ENCODE measurements at places on chromosomes 1 and 21.

DNA sequence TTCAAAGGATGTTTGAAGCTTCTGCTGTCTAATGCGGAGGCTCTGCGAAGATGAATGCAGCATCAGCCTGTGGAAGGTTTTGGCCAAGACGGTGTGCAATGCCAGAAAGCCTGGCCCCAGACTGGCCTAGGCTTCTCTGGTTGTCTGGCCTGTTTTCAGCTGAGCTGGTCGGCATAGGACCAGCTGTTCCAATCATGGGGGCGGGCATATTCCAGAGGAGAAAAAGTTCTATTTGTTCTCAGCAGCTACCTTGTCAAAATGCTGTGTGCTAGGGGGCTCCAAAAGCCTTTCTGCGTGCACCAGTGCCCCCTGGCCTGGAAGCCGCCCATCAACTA, 57.6 kb downstream of the TGFB2 start:
- DNase-seq: no peak

- no peak for DNase-seq
Measured at GRCh38 chr21:42964546-42965210, 9.7 kb upstream of the PKNOX1 start.

- DNase-seq: no peak
Measured at GRCh38 chr21:44306936-44307704, 7.3 kb downstream of the PFKL start.

GRCh38 chr1:151502859-151503780, 8.1 kb upstream of the CGN start:
- no peak for DNase-seq

GRCh38 chr1:181951213-181951612, 110.3 kb downstream of the ZNF648 start:
- DNase-seq: no peak

DNA sequence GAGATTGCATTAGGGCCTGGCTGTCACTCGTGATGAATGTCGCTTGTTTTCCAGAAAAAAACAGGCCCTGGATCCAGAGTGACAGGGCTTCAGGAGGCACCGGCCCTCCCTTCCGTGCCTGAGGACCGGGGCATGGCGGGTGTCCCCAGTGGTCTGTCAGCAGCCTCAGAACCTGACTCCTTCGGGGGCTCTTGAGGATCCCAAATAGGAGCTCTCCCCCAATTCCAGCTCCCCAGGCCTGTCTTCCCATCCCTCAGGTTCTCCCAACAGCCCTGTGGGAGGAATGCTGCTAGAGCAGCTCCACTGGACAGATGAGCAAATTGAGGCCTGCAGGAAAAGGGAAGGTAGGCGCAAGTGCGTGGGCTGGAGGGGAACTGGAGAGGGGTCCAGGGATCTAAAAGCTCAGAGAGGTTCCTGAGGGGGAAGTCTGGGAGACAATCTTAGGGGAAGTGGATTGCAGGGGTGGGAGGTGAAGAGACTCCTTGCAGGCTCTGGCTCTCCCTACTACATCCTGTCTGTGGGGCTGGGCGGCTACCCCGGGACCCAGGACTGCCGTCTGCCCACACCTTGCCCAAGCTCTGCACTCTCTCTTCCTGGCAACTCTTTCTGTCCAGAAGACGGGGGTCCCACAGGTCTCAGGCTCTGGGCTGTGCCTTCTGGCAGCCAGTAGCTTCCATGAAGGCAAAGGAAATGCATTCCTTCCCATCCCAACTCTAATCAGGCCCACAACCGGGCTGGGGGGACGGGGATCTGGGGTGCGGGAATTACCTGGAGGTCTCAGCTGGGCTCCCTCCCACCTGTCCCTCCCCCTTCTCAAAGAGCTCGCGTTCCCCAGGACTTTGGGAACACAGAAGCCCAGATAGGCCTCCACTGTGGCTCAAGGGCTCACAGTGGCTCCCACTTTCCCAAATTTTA, 105.7 kb upstream of the CASZ1 start:
- no peak for DNase-seq

- DNase-seq: no peak
Measured at GRCh38 chr1:228918335-228918734, 183.1 kb downstream of the RHOU start.

DNA sequence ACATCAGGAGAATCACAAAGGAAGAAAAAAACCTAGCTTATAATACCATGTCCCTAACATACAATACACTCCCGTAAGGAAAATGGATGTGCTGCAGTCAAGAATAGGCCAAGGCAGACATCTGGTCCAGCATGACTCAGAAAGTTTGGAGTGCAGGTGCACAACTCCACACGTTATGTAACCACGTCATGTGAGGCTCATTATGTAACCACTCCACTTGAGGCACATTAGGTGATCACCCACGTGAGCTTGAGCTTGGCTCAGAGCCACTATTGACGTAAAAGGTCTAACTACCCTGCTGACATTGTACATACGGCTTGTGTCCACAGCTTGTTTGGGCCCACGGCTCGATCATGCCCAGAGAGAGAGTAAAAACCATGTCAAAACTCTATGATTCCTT, 99.8 kb upstream of the C1orf21 start:
- no peak for DNase-seq

DNA sequence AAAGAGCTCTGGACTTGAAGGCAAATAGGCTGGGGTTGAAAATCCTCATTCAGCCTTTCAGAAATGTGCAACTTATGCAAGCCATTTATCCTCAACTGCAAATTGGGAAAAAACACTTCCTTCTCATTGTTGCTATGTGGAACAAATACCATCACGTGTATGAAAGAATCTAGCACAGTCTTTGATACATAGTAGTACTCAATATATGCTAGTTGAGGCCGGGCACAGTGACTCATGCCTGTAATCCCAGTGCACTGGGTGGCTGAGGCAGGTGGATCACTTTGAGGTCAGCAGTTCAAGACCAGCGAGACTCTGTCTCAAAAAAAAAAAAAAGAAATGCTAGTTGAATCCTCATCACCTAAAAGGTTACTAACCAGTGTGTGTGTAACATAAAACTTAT, 8.2 kb downstream of the PI4KB start:
- DNase-seq: no peak

GRCh38 chr1:66505671-66506392, 28.1 kb upstream of the SGIP1 start:
- peak; percentile 41 for DNase-seq

GRCh38 chr1:167152192-167152876, 58.5 kb downstream of the STYXL2 start:
- no peak for DNase-seq

DNA sequence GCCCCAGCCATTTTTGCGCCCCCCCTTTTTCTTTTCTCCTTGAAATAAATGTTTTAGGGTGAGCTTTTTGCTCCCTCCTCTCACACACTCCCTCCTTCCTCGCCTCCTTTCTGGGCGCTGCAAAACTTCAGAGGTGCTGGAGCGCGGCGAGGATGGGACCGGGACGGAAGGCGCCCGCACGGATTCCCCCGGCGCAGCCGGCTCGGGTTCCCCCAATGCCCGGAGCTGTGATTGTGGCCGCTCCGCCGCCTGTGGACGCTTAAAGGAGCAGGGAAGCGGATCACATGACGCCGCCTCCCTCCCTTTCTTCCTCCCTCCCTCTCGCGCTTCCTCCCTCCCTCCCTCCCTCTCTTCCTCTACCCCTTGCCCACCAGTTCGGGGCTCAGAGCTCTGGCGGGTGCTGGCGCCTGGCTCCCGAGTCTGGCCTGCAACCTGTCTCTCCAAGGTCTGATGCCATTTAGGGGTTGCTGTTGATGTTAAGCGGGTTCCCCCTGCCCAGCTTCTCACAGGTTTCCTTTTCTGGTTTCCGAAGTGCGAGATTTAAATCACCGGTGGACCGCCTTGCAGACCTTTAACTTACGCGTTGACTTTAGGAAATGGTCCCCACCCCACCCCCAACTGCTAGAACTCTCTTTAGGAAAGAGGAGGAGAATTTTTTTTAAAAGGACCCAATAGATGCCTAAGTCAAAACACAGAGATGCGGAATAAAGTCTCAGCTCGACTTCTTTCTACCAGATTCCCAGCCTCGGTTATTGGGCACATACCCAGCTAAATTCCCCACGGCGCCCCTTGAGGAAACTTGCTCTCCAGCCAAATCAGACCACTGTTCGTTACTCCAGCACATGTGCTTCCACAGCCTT, at the start of gene WLS:
Gene WLS, minus strand, starts transcription at position 235 of the 860 bp plus-strand sequence. Its CDS starts 224 bp downstream, at position 11.
- peak; percentile 65 for DNase-seq

GRCh38 chr1:166920561-166921475, 44.8 kb upstream of the TADA1 start:
- no peak for DNase-seq

DNA sequence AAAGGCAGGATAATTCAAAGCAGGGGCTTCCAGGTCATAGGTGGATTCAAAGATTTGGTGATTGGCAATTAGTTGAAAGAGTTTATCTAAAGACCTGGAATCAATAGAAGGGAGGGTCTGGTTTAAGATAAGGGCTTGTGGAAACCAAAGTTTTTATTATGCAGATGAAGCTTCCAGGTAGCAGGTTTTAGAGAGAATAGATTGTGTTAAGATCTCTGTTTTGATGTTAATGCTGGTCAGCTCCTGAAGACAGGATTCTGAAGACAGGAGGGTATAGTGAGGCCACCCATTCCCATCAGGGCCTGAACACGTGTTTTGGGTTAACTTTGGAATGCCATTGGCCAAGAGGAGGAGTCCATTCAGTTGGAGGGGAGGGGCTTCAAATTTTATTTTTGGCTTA, 6.1 kb upstream of the PTBP2 start:
- DNase-seq: no peak

DNA sequence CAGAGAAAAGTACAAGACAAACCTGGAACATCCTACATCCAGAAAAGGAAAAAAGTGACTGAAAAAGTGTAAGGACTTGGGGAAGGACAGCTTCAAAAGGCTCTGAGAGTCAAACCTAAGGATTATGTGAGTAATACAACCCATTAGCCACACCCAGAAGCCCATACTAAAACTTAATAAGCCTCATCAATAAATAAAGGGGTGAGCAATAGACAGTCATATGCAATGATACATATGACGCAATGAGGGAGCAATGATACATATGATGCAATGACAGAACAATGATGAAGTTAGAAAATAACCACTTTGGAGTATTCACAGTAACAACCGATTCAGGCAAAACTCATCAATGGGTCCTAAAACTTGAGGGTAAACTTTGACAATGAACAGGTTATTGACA, 50.1 kb downstream of the BRWD1 start:
- DNase-seq: no peak

- no peak for DNase-seq
Measured at GRCh38 chr1:46495778-46496177, 6.1 kb downstream of the DMBX1 start.

GRCh38 chr1:101603726-101604125, 366.9 kb downstream of the S1PR1 start:
- DNase-seq: no peak

- DNase-seq: no peak
Measured at GRCh38 chr1:214228976-214229375, 52.0 kb upstream of the SMYD2 start.

DNA sequence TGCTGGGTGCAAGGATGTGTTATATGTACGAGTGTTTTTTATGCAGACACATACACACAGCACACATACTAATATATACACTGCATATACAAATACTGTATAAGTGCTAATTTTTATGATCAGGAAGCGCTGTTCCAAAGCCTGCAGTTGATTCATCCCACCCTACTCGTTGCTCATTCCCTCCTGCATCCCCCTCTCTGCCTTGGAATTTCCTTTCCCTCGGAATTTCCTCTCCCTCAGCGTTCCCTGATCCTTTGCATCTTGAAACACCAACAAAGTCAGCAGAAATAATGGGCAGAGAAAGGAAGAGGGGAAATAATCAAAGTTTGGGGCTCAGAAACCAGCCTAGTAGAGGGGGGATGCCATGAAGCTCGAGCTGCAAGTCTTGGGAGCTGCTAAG, 98.9 kb downstream of the CSMD2 start:
- no peak for DNase-seq

DNA sequence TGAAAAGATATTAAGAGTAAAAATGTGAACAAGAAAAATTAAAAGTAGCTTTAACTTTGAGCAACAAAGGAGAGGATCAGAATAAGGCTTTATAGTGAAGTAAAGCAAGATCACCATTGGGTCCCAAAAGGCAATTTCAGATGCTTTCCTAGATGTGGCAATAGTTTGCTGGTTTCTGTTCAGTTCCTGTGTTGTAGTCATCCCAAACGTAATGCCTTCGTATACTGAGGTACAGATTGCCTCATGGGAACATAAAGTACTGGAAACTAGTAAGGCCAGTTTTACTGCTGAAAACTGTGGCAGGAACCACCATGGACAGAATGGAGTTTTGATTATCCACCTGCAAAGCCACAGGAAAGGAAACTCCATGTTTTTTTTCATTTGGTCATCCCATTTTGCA, 283.5 kb upstream of the SGIP1 start:
- no peak for DNase-seq

GRCh38 chr1:152367436-152367835, 7.6 kb upstream of the FLG2 start:
- no peak for DNase-seq

DNA sequence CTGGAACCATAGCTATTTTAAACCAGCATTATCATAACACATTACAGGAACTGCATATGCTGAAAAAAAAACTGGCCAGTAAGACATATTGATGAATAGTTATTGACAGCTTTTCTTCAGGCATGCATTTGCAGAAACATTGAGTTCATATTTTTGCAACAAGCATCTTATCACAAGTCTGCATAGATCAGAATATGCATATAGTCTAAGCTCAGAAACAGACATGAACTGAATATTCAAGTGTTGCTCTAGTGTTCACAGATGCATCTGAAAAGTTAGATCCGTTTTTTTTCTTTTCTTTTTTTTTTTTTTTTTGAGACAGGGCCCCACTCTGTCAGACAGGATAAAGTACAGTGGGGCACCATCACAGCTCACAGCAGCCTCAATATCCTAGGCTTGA, 22.8 kb downstream of the PRMT6 start:
- DNase-seq: no peak

- DNase-seq: peak; percentile 56
Measured at GRCh38 chr1:960363-961131, at the start of gene KLHL17. TSS of gene KLHL17 (plus strand) at chr1:960584. CDS start at chr1:960694, 110 bp downstream.
